ENCODE measurements at places on chromosomes 6 and 20.

- peak; percentile 2 for DNase-seq
Measured at GRCh38 chr6:31970604-31971271, 1.2 kb downstream of the DXO start.

GRCh38 chr6:167094436-167094819, 28.5 kb upstream of the CCR6 start:
- no peak for DNase-seq

GRCh38 chr6:127566651-127567050, 10.3 kb upstream of the C6orf58 start:
- DNase-seq: no peak

GRCh38 chr6:6522709-6523108, 65.8 kb upstream of the LY86 start:
- DNase-seq: no peak

- no peak for DNase-seq
Measured at GRCh38 chr20:60142587-60142986, 184.4 kb downstream of the CDH26 start.

DNA sequence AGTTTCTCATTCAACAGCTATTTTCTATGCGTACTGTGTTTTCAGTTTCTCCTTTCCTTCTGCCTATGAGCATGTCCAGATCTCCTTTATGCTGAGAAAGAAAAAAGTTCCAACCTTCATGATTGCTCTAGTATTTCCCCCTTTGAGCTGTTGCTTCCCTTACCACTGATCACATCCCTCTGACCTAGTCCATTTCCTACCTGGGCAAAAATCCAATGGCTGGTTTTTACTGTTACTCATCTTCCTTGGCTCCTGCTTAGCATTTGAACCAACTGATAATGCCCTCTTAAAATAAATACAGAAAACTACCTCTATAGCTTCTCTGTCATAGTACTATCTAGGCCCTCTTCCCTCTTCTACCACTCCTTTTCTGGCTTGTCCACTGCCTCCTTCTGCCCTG, 6.0 kb downstream of the RFX6 start:
- no peak for DNase-seq

- DNase-seq: no peak
Measured at GRCh38 chr20:62805155-62805710, 598 bp downstream of the OGFR start.

GRCh38 chr6:152166497-152166896, 359.0 kb downstream of the ESR1 start:
- no peak for DNase-seq

- DNase-seq: no peak
Measured at GRCh38 chr6:16319813-16320532, 81.6 kb downstream of the GMPR start.

GRCh38 chr20:11112832-11113231, 439.0 kb upstream of the JAG1 start:
- DNase-seq: no peak
